Stimulated activated CD4-positive, alpha-beta T cell treated with anti-CD3 and anti-CD28 coated beads, Interleukin-1b, Interleukin-23, amount 100 ng/mL, for 1 hour (primary cell): ENCODE measurements at places on chromosomes 7 and 10.

GRCh38 chr7:74290553-74290950, 1.3 kb downstream of the CLIP2 start:
- no peak for DNase-seq

DNA sequence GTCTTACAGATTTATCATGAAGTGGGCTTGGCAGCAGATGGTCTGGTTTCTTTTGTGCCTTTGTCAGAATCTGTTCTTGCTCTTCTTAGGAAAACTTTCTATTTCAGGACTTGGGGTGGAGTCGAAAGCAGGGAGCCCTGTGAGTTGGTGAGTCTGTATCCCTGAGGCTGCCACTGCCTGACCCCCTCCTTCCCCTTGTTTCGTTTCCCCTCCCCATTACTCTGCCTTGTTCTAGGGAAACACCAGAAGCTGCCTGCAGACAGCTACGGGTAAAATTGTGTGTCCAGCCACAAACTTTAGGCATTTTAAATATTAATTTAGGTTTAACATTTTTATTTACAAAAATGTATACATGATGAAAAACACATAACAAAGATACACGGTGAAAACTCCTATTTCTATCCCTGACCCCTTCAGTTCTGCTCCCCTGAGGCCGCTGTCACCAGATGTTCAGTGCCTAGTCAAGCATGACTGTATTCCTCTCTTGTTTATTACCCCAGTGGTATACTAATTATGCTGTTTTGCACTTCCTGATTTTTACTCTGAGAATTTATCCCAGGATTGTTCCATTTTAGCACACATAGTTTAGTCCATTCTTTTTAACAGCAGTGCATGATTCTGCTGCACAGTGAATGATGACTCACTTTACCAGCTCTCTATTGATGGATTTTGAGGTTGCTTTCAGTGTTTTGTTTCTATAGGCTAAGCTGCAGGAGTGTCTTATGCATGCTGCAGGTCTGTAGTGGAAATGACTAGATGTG, 9.1 kb downstream of the TSPAN14 start:
- DNase-seq = no peak

DNA sequence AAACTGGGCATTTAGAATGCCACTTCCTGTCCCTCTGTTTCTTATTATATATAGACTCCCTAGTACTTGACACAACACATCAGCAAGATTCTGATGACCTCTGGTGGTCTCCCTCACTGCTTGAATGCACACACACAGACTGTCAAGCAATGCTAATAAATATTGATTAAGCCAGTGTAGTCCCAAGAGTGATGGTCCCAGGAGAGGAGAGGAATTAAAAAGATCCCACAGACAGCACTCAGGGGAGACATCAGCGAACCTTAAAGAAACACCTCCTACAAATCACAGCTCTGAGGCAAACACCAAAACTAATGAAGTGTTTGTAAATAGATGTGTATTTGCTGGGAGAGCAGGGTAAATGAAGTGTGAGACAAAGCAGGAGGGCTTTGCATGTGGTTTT, 1291.2 kb downstream of the XPNPEP1 start:
- no peak for DNase-seq

DNA sequence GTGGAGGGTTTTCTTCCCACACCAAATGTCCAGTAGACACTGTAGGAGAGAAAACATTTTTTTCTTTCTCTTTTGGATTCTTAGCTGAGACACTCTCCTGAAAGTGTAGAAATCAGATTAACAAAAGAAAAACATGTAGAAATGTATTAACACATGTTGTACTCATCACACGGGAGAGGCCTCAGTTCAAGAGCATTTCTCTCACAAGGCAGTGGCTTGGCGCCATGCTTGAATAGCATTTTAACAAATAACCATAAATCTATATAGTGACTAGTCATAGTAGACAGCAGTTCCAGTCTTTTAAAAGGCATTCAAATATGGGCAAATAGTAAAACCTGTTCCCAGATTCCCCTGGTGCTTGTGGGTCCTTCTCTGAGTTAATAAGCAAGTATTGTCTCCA, 38.3 kb upstream of the GHITM start:
- DNase-seq = no peak

DNA sequence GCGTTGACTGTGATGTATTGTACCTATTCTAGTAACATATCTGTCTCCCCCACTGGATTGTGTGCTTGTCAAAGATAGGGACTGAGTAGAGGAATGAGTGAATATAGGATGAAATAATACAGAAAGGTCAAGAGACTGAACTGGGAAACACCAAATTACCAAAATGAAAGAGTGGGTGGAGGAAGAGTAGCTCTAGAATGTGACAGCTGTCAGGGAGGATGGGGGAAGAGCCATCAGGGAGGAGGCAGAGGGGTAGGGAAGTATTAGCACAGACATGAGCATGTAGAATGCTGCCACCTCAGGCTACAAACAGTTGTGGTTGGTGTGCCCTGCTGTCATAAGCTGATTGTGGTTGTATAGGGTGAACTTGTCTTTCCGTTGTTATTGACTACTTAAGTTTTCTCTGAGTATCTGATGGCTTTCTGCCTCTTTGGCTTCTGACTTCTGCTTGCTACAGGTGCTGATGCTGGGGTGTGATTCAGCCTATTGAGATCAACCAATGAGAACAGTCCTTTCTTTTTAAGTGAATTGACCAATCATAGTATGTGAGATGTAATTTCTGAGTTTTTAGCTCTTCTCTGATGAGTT, 5.6 kb downstream of the CCSER2 start:
- peak; percentile 34 for DNase-seq

GRCh38 chr10:22698941-22699440, 15.4 kb downstream of the PIP4K2A start:
- DNase-seq = no peak

GRCh38 chr7:148831782-148832181, 52.3 kb downstream of the EZH2 start:
- DNase-seq = no peak

DNA sequence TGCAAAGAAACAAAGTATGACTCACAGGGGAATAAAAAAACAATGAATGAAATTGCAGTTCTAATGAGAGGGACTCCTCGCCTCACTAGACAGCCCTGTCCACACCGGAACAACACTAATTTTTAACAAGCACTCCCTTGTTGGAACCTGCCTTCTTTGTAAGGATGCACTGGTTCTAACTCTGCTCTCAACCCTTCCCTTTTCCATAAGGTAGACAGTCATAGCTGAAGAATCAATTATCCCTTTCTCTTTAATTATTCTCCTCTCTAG, 65.1 kb downstream of the TSPAN12 start:
- no peak for DNase-seq

DNA sequence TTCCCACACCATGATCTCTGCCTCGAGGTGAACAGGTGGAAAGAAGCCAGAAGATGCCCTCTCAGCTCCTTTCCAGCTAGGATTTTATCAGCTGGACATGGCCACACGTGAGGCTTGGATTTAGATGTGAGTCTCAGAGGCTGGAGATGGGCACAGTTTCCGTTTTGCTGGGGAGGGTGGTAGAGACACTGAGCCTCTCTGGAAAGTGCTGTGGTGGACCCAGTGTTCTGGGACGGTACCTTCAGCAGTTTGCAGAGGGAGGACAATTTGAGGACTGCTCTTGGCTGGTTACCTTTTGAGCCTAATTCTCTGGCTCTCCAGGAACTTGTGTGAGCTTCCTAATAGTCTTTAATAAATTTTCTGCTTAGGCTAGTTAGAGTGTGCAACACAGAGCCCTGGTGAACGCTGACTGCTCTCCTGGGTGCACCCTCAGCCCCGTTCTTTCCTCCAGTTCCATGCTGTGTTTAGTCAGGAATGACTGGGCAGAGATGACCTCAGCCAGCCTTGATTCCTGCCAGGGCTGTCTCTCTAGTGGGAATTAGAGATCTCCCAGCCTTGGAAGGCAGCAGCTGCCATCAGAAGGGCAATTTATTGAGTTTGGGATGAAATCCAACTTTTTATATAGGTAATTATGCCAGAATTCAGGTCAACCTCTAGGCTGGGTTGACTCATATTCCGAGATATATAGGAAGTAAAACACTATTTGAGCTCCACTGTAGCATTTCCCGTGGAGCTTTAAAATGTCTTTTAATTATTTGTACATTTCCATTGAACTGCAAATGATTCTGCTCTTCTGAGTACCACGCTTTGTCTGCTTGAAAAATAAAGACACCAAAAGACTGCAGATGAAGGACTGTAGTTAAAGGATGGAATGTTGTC, 103.9 kb downstream of the GATA3 start:
- DNase-seq = no peak

DNA sequence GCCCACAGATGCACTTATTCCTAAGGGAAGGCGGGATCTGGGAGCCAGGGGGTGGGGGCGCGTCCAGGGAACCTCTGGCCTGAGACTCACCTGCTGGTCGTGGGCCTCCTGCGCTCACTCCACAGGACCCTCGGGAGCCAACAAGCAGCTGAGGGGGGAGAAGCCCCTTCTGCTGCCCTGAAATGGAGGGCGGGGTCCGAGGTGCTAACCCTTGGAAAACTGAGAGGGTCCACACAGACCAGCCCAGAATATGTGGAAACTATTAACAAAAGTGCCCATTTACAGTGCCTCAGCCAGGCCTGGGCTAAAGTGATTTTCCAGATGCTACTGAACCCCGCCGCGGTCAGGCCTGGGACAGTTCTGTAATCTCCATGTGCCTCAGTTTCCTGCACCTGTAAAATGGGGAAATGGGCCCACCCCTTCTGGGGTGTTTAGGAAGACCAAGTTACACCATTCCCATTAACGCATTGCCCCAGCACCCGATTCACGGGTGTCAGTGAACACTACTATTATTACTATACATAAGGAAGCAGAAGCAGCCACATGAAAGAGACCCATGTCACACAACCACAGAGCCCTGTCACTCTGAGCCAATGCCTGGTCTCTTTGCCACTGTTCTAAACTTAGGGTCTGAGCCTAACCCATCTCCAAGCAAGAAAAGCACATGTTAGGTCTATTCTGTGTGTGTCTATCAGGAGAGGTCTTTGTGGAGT, 630 bp upstream of the VSTM4 start:
- no peak for DNase-seq

DNA sequence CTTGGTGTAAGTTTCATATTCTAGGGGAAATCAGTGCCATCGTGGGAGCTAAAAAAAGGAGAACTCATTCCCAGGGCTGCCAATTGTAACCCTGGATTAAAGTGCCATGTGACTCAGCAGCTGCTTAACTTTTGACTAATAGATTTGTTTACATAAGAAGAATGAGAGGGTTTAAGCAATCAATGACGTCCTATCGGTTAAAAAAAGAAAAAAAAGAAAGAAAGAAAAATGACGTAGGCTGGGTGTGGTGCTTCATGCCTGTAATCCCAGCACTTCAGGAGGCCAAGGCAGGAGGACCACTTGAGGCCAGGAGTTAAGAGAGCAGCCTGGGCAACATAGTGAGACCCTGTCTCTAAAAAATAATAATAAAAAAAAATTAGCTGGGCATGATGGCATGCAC, 116.2 kb upstream of the AFAP1L2 start:
- no peak for DNase-seq

DNA sequence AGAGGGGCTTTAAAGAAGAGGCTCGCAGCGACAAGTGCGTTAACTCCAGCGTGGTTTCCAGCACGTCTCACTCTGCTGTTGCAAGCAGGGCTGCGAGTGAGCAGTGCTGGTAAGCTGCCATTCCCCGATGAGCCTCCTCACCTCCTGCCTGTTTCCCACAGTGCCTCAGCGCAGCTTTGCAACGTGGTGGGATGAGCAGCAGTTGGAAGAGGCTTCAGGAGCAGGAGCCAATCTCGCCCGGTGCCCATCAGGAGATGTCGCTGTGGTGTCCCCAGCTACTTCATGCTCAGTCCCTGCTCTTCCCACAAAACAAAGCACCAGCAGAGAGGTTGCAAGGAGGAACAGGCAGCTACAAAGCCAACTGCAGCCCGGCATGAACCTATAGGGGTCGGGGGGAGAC, 2.4 kb upstream of the ADARB2 start:
- no peak for DNase-seq

- no peak for DNase-seq
These were observed 8.8 kb upstream of the NOD1 start for GRCh38 chr7:30487371-30487770.

GRCh38 chr10:129546106-129546505, 79.1 kb downstream of the MGMT start:
- DNase-seq = no peak

GRCh38 chr10:131688304-131688703, 212.5 kb upstream of the PPP2R2D start:
- DNase-seq = no peak

GRCh38 chr7:46622251-46622650, 701.2 kb upstream of the IGFBP3 start:
- no peak for DNase-seq

GRCh38 chr10:127319691-127320090, 123.3 kb upstream of the INSYN2A start:
- DNase-seq = no peak

DNA sequence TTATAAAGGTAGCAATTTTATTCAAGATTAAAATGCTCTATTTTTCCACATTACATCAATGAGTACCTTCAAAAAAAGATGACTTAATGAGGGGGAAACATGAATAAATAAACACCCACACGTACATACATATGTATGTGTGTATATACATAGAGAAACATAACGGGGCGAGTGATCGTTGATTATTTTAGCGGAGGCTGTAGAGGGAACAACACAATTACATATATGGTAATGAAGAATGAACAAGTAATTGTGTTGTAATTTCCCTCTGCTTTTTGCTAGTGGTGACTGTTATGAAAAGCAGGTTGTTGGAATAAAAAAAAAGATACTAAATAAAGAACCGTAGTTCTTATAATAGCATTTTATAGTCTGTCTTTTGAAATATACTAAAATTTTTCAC, 63.2 kb downstream of the CACNB2 start:
- DNase-seq = no peak

DNA sequence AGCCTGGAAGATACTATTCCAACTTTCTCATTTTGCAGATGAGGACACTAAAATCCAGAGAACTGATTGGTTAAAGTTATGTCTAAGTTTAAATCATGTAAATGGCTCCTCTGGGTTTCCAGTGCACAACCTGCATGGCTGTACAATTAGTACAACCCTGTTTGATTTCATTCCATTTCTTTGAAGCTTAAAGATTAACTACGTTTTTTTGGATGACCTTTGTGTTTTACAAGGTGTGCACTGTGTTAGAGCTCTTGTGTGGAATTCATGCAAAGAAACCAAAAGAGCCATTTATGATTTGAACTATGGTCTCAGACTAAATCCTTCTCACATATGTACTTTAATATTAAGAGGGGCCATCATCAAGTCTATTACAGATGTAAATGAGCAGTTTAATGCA, 149.5 kb downstream of the TMEM168 start:
- no peak for DNase-seq

GRCh38 chr7:158085741-158086695, 501.6 kb downstream of the PTPRN2 start:
- no peak for DNase-seq

DNA sequence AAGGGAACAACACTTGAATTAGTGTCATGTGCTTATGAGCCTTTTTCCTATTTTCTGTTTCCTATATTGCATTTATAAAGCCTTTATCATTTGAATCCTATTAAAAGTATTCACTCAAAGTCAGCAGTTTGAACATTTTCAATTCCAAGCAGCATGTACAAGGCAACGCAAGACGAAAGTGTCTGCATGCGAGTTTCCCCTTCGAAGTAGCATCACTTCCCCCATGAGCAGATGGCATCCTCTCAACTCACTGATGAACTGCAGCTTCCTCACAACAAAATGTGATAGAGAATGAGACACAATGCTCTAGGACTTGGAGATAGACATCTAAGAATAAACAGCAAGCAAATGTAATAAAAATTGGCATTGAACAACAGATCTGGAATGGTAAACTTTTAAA, 270.7 kb downstream of the PRPF18 start:
- no peak for DNase-seq
